Foreskin melanocyte (primary cell): ENCODE measurements at places on chromosomes 2 and 18.

- DNase-seq, result no peak
Observed at GRCh38 chr2:3291113-3291512, 86.5 kb downstream of the EIPR1 start.

GRCh38 chr2:173602153-173602795 lies 247.6 kb downstream of the CDCA7 start:
- no peak for DNase-seq

- DNase-seq, result no peak
Observed at GRCh38 chr2:142914507-142915313, 37.2 kb downstream of the KYNU start.

DNA sequence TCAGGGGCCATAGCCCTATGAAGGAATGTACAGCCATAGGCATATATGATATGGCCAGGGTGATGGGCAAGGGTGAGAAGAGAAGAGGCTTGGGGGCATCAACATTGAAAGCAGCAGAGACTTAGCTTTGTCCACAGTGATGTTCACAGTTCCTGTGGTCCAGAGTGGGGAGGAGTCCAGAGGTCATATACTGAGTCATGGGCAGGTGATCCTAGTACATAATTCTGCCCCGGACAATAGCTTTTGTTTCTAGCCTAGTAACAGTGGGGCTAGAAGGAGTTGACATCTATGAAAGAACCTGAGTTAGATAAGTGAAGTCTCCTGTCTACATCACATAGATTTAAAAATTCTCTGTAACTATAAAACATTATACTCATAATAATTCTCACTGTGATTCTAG lies 496.3 kb upstream of the TNP1 start:
- no peak for DNase-seq

- DNase-seq, result peak; percentile 56
Observed at GRCh38 chr2:23824777-23825212, 102.1 kb downstream of the ATAD2B start.

DNA sequence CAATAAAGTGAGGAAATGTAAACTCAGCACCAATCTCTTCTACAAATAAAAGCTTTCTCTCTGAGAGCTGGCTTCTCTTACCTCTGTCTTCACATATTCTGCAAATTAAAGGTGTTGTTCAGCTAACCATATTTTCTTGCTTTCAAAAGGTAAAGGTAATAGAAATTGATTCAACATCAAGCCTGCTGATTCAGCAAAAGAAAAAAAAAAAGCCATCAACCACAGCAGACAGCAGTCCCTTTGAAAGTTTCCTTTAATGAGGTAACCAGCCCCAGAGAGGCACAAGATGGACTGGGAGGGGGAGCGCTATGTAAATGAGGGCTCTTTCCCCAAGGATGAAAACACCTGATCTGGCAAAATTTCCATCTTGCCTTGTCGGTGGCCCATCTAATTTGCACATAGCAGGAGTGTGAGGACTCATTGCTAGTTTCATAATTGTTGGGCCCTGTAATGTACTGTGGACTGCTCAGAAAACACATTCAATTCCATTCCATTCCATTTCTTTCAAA lies 154.9 kb upstream of the SOX11 start:
- no peak for DNase-seq

DNA sequence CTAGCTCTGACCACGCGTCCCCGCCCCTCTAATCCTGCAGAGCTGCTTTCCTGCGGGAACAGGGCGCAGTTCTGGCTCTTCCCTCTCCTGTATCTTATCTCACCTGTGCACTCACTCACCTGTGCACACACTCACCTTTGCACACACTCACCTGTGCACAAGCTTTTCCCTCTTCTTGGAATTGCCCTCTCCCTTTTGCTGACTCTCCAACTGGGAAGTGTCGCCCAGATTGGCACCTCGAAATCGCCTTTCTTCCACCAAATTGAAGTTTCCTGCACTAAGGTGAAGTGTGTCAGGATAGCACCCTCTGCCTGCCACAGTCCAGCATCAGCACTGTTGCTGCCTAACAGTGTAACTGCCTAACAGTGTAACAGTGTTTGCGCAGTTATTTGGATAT lies 566 bp upstream of the CMPK2 start:
- no peak for DNase-seq

GRCh38 chr2:6127718-6128117 lies 435.5 kb downstream of the SOX11 start:
- no peak for DNase-seq

DNA sequence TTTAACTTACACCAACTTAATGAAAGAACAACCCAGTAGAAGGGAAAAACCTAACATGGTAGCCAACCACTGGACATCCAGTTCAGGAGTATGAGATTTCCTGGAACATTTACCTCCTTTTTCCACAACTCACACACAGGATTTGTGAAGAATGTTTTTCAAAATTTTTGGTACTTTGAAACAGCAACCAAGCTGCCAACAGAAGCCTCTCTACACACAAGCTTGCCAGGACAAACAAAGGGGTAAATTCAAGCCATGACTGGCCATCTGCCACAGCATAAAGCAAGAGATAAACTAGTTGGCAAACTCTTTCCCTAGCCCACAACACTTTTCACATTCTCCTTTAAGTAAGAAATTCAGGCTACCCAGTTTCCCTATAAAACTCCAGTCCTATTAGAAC lies 21.4 kb downstream of the MGAT4A start:
- DNase-seq, result no peak

DNA sequence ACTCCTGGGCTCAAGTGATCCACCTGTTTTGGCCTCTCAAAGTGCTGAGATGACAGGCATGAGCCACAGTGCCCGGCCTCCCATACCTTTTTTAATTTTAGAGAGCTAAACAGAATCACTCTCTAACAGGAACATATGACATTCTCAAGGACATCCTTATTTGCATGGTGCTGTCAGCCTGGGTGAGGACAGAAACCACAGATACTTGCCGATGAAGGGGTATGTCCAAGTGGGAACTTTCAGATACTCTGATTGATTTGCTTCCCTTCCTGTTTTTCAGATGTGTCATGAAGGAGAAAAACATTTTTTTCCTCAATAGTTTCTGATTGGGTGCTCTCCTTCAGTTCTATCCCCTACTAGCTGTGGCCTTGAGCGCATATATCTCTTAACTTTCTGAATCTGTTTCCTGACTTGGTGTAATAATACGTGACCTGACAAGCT lies 49.6 kb downstream of the MYO3B start:
- DNase-seq, result no peak

- no peak for DNase-seq
Observed at GRCh38 chr2:54030396-54030741, 59.6 kb upstream of the PSME4 start.

DNA sequence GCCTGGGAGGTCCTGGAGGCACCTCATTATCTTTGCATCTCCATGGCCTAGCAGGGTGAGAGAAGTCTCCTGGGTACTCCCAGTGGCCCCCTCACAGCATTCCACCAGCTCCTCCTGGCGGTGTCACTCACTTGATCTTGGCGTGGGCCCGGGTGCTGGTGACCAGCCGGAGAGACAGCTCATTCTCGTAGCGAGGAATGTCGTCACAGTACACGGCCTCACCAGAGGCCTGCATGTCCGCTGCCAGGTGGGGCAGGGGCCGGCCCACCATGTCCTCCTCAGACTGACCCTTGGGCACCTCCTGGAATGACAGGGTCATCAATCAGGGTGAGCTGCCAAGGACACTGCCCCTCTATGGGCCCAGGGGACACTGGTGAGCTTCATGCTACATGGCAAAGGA lies 42.4 kb downstream of the XDH start:
- no peak for DNase-seq

- DNase-seq, result no peak
Observed at GRCh38 chr2:39736640-39737039, 42.4 kb downstream of the THUMPD2 start.

- DNase-seq, result no peak
Observed at GRCh38 chr2:138500592-138501424, 762 bp upstream of the SPOPL start.

DNA sequence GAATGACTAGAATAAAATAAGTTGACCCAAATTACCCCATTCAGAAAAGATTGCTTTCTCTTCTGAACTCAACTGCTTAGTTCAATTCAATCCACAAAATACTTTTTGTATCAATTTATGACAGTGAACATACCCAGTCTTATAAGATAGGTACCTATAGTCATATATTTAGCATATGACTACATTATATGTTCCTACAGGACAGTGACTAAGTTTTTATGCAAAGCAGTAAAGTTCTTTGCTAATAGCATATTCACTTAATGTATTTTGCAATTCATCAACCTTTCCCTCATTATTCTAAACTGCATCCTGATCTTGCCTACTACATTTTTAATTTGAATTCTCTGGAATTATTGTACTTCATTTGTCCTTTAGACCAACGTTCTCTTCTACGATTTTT lies 30.3 kb upstream of the C2orf15 start:
- no peak for DNase-seq

DNA sequence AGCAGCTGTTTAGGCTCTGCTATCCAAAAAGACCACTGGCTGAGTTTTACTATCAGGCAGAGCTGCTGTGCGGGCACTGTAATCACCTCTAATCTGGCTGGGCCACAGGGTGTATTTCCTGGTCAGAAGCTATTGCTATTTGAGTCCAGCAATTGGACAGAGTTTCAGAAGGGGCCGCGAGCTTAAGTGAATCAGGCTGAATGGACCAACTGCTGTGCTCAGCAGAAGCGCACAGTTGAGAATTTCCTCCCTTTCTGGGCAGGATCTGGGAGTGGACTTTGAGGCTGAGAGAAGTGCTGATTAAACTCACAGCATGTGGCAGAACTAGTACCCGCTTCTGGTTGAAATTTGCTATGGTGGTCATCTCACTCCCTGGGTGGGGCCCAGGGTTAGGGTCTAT lies 251.8 kb downstream of the INSIG2 start:
- no peak for DNase-seq
